Activated naive CD8-positive, alpha-beta T cell treated with anti-CD3 and anti-CD28 coated beads for 36 hours (primary cell): ENCODE measurements at places on chromosomes 3 and 15. TPM values are rescaled to one million over a fixed set of nuclear protein-coding genes. Genes with fewer than 3 reads are reported as not detected.

The GP9 gene
- not detected for total RNA-seq

- DNase-seq, result no peak
Observed at GRCh38 chr3:194711286-194711685, 25.6 kb downstream of the FAM43A start.

The PLOD2 gene
- 1.2 TPM for total RNA-seq

The IQCH gene
- 1.4 TPM for total RNA-seq

GRCh38 chr3:173957646-173958045 is 560.1 kb downstream of the NLGN1 start:
- DNase-seq, result no peak

- DNase-seq, result no peak
Observed at GRCh38 chr3:38773528-38773927, 42.5 kb downstream of the SCN10A start.

The TGM5 gene
- 0.38 TPM for total RNA-seq

- no peak for DNase-seq
Observed at GRCh38 chr3:185207481-185207880, 46.4 kb downstream of the EHHADH start.

DNA sequence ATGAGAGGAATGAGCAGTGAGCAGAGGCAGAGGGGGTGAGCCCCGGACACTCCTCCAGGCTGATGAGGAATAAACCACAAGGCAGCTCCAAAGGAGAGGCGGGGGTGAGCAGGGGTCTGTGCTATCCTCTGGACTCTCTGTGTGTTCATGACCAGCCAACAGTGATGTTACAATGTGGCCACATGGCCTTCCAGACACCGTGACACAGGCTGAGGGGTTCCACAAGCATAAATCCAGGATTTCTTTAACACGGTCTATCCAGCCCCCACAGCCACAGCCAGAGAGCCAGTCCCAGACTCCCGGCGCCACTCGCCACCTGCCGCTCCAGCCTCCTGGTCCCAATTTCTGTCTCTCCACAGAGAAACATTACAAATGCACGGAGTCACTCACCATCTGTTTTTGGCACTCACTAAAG is 24.4 kb downstream of the XXYLT1 start:
- DNase-seq, result no peak

The RARB gene
- total RNA-seq, result not detected

The PLA2G4D gene
- not detected for total RNA-seq
